Fibroblast of skin of abdomen (primary cell): ENCODE measurements at places on chromosomes 5 and 9.

GRCh38 chr9:88949425-88949824 is 41.8 kb upstream of the S1PR3 start:
- peak; percentile 61 for DNase-seq

GRCh38 chr5:125476901-125477585 is 730.6 kb upstream of the ZNF608 start:
- DNase-seq, result peak; percentile 52

DNA sequence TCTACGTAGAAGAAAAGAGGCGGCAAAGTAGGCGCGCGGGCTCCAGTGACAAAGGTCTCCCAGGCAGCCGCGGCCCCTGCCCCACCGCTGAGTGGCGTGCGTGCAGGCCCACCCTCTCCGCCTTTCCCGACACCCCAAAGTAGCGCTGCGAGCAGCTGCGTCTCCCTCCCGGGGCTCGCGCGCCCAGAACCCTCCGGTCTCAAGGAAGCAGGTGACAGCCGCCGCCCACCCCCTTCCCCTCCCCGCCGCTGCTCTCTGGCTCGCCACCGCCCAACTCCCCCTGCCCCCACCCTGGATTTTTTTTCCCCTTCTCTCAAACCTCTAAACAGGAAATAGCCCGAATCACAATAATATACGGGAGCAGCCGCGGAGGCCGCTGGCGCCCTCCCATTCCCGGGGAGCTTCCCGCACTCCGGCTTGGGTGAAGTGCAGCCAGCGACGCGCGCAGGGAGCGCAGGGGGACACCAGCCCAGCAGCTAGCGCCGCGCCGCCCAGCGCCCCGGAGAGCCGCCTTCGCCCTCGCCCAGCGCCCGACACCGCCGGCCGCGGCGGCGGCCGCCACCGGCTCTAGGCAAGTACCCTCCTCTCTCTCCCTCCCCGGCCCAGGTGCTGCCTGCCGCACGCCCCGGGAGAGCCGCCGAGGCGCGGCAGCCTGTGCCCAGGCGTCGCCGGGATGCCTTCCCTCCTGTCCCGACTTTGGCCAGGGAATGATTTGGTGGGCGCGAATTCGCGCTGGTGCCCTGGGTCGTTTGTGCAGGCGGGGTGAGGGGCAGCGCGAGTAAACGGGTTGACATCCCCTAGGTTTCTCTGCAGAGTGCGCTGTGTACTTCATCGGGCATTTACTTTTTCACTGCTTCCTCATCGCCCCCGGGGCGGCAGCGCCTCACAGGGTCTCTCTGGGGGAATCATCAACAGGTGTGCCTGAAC is 52.7 kb upstream of the TJP2 start:
- DNase-seq, result no peak

DNA sequence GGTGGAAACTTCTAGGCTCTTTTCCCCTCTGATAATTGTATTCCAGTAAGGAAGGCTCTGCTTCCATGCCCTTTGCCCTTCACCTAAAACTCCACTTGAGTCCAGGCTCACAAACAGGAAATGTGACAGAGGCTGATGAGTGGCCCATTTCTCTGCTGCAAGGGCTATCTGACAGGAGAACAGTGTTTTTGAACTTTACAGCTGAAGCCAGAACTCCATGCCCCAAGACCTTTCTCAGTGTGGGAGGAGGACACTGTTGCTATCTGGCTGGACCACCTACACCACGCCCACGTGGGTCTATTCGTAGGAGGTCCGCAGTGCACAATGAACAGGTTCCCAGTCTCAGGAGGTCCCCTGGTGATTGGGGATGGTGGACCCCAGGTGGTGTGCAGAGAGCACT is 13.6 kb downstream of the GGTA1 start:
- no peak for DNase-seq

DNA sequence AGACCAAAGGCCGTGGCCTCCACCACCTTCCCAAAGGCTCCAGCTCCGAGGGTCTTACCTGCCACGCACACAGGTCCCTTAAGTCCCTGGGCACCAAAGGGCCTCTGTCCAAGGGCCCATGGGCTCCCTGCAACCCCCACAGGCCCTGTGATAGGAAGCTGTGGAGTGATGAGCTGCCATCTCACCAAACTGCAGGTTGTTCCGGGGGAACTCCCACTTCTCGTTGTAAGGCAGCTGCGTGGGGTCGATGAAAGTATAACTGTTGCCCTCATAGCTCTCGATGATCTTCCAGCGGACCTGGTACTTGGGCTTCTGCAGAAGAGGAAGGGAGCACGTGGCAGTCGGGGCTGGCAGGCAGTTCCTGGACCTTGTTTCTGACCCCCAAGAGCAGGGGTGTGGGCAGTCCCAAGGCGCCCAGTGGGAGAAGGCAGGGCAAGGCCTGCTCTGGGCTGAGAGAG is 24.8 kb downstream of the CSF1R start:
- no peak for DNase-seq
